ENCODE measurements at places on chromosomes 2 and 18. TPM values are rescaled to one million over a fixed set of nuclear protein-coding genes. Genes with fewer than 3 reads are reported as not detected.

- peak; percentile 92 for DNase-seq
Measured at GRCh38 chr2:30447149-30448045, at the start of gene LCLAT1. Gene LCLAT1, plus strand, starts transcription at chr2:30447246. Its CDS starts 78,345 bp downstream, at chr2:30525591.

DNA sequence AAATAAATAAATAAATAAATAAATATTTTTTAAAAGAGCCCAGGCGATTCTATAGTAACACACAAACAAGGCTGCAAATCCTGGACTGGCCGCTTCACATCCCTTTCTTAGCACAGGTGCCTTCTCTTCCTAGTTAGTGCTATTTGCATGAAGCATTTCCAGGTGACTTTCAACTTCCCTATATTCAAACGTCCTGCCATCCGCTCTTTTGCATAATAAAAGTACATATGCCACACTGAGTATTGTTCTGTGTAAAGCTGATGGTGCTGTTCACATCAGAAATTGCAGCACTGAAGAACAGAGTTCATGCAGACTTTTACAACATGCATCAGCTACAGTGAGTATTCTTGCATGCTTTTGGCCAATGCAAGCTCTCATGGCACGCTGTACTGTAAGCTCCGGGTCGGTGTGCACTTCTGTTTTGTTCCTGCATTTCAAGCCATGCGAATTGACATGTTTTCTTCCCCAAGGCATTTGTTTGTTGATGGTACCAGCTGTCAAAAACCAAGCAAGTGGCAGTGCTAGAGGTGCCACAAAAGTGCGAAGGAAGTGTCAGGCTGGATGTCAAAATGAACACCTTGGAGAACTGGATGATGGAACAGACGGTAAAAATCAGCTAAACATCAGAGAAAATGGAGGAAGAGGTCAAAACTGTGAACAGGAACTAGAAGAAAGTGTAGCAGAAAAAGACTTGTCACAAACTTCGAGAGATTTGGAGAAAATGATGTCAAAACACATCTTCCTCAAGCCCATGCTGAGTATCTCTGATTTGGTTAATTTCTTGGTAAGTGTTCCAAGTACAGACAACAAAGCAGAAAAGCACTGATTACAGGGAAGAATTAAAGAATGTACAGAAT, 25.5 kb upstream of the CEP68 start:
- DNase-seq = no peak

CCL20 gene
- total RNA-seq = 0.45 TPM

PXDN gene
- total RNA-seq = 576 TPM

MBD1 gene
- 62.0 TPM for total RNA-seq
